ENCODE measurements at places on chromosomes 1 and 21. TPM values are rescaled to one million over a fixed set of nuclear protein-coding genes. Genes with fewer than 3 reads are reported as not detected.

OR2L8 gene
- total RNA-seq = not detected

INSRR gene
- total RNA-seq = not detected

S100B gene
- not detected for total RNA-seq

RNU1-1 gene
- total RNA-seq = under 0.01 TPM

WNT4 gene
- total RNA-seq = not detected

MNDA gene
- total RNA-seq = not detected

APOBEC4 gene
- not detected for total RNA-seq

MROH7 gene
- total RNA-seq = not detected

LRRC71 gene
- not detected for total RNA-seq

LRIG2 gene
- 10.6 TPM for total RNA-seq

Data from IMR-90 (cell line).